NCI-H510A treated with DMSO at 0.1 percent for 48 hours (cell line): ENCODE measurements at places on chromosomes 2 and 18.

GRCh38 chr2:195509551-195509950, 147.5 kb upstream of the SLC39A10 start:
- no peak for DNase-seq

GRCh38 chr2:218383892-218384519, 1.9 kb downstream of the SLC11A1 start:
- DNase-seq, result no peak

DNA sequence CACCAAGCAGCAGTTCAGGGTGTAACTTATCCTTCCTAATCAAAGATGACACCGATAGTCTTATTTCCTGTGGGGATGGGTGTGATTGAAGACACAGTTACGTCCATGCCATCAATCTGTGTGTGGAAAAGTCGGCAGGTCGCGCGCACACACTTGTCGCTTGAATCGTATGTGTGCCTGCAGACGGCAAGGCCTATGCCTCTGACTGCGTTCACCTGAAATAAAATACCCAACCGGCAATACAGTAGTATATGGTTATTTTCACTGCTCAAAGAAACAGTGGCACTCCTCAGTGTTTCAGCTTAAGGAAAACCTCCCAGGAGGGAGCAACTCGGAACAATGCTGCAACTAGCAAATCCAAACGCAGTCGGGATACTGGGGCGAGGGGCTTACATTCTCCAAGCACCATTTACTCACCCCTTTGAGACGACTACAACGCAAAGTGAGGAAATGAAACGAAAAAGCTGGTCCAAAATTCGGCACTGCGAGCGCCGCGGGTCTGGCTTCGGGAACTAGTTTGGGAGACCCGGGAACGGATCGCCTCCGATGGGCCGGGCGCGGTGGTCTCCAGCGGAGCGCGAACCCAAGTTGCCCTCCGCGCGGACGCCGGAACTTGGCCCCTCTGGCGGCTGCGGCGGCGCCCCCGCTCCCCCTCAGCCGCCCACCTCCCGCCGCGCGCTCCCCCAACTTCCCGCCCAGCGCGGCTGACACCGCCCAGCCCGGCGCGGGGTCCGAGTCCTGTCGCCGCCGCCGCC, 675 bp downstream of the PRKD3 start:
- peak; percentile 40 for DNase-seq

GRCh38 chr2:133417415-133417814, 150.8 kb downstream of the NCKAP5 start:
- no peak for DNase-seq

GRCh38 chr18:77985526-77986281, 736.1 kb downstream of the GALR1 start:
- no peak for DNase-seq

GRCh38 chr2:2901384-2902345, 476.0 kb downstream of the EIPR1 start:
- DNase-seq, result peak; percentile 19

- DNase-seq, result peak; percentile 99
These were observed 230.6 kb upstream of the LRATD1 start for GRCh38 chr2:14401873-14402272.

GRCh38 chr2:241914542-241914941, 45.0 kb downstream of the RTP5 start:
- DNase-seq, result no peak

- no peak for DNase-seq
These were observed 86.2 kb upstream of the HAAO start for GRCh38 chr2:42878581-42878980.

DNA sequence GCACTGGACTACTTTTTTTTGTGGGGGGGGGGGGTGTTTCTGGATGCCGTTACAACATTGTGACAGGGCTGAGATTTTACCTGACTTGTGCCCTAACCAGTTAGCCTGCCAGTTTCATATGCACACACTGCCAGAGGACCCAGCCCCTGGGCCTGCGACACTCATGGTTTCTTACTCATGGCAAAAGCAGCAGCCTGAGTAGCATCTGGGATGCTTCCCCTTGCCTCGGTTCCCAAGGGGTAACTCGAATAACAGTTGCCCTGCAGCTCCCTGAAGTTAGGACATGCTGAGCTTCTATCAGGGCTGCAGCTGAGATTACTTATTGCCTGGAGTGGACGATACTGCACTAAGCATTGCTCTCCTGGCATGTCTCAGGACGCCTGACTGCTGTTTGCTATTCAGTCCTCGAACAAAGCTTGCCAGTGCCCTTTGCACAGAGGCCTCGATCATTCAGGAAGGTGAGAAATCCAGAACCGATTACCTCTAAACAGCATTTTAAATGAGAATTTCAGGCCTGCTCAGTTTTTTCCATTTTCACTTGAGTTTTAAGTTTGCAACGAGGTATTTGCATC, 47.9 kb downstream of the TRPM8 start:
- no peak for DNase-seq

DNA sequence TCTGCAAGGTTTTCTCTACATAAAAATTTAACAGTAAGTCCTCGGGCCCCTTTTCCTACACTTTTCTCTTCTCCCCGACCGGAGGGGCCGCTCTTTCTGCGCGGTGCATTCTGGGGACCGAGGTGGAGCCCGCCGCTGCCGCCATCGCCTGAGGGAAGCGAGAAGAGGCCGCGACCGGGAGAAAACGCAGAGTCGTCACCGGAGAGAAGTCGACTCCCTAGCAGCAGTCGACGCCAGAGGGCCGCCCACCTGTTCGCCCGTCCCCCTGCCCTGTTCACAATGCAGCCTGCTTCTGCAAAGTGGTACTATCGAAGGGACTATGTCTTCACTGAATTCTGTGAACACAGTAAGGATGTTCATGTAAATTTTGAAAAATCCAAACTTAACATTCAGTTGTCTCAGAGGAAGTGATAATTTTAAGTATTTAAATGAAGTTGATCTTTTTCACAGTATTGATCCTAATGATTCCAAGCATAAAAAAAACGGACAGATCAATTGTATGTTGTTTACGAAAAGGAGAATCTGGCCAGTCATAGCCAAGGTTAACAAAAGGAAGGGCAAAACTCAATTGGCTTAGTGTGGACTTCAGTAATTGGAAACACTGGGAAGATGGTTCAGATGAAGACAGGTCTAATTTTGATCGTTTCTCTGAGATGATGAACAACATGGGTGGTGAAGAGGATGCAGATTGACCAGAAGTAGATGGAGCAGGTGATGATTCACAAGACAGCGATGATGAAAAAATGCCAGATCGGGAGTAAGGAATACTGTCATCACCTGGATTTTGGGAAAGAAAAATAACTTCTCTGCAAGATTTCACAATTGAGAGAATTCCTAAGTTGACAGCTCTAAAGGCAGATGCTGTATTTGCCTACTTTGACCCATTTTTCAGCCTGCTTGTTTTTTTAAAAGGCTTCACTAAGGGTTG, 55.8 kb downstream of the ASXL2 start:
- peak; percentile 50 for DNase-seq

GRCh38 chr2:178204977-178205376, 10.7 kb downstream of the OSBPL6 start:
- no peak for DNase-seq

- no peak for DNase-seq
These were observed 124.0 kb downstream of the GAREM1 start for GRCh38 chr18:32346671-32347070.

GRCh38 chr18:67276638-67277037, 239.9 kb downstream of the DSEL start:
- no peak for DNase-seq

DNA sequence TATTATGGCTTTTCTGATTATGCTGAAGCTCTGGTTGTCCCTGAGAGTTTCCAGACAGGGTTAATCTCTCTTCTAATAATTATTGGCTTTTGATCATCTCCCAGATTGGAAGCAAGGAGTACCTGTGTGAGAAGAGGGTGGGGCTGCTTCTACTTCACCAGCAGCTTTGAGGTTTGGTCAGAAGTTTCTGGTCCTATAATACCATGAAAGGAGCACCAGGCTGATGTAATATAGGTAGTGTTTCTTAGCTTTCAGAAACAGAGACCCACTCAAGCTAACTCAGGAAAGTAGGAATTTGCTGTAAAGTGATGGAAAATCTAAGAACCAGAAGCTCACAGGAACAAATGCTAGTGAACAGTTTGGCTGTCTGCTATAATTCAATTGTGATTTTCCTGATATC, 57.6 kb downstream of the SGPP2 start:
- DNase-seq, result no peak

- DNase-seq, result no peak
These were observed 9.6 kb downstream of the CHMP1B start for GRCh38 chr18:11860594-11861450.

DNA sequence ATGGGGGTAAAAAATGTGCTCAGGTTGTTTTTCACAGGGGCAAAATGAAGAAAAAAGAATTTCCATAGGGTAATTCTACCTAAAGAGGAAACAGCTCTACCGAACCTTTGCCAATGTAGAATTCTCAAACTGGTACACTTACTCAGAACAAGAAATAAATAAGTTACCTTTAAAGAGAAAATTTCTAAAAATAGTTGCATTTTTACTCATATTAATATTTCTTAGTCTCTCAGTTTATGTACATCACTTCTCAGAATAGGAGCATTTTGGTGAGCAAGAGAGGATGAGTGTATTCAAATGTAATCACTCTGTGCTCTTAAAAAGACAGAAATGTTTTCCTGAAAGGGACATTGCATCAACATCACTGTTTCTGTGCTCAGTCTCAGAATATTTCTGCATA, 574.7 kb upstream of the SLC8A1 start:
- no peak for DNase-seq

DNA sequence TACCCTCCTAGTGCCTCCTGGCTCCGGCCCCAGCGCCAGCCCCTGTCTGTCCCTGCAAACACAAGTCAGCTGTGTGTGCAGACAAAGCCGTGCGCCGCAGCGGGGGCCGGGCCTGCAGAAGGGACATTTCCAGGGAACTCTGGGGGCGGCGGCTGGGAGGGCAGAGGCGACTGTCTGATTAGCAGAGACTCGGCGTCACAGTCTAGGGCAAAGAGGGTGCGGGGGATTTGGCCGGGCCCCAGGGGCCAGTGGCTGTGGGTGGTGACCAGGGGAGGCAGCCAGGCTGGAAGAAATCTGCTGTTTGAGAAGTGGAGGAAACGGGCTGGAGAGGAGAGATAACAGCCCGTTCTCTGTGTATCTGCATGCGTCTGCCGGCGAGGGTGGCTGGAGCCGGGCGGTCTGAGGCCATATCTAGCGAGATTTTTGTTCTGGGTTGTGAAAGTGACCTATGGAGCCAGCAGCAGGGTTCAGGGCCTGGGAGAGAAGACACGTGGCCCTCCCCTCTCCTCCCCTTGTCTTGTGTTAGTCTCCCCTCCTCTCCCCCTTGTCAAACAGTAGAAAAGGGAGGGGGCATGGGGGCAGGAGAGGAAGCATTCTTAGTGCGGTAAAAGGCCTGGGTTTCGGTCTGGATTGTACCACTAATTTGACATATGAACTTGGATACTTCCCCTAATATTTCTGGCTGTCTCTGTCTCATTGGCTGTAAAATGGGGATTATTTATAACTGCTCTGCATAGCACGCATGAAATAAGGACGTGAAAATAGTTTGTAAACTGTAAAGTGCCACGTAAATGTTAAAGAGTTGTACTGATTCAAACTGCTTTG, 169.4 kb downstream of the SMAD7 start:
- DNase-seq, result no peak

GRCh38 chr2:45085487-45085886, 76.2 kb upstream of the SIX2 start:
- DNase-seq, result no peak

- DNase-seq, result peak; percentile 95
These were observed 10.4 kb downstream of the COLEC11 start for GRCh38 chr2:3604991-3605961.
